ENCODE measurements at places on chromosomes 5 and 9. TPM values are rescaled to one million over a fixed set of nuclear protein-coding genes. Genes with fewer than 3 reads are reported as not detected.

SLC34A3 gene
- not detected for total RNA-seq

GAS1 gene
- 0.54 TPM for total RNA-seq

OTP gene
- total RNA-seq, result not detected

PCDHA9 gene
- total RNA-seq, result not detected

SPATA9 gene
- not detected for total RNA-seq

NTNG2 gene
- total RNA-seq, result 5.4 TPM

GLRA1 gene
- total RNA-seq, result not detected

ZFP2 gene
- total RNA-seq, result 0.67 TPM

ANKHD1 gene
- total RNA-seq, result 118 TPM

HSPB3 gene
- total RNA-seq, result not detected

CORO2A gene
- total RNA-seq, result 7.2 TPM

GRCh38 chr9:132356324-132356924 lies 1.6 kb upstream of the SETX start:
- DNase-seq, result no peak

DNA sequence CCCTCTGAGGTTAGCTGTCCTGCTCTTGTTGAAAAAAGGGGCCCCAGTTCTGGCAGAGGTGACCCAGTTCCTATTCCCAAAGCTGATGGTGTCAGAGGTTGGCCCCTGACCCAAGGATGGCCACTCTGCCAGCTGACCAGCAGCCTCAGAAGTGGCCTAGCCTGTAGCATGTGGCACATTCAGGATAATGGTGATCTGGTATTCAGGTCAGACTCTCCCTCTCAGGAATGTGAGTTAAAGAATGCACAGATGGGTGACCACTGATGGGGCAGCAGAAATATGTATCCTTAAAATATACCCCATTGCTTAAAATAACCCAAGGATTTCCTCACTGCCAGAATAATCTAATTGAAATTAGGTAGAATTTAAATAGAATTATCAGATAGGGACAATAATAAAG lies 369.2 kb downstream of the SEMA5A start:
- no peak for DNase-seq

DNA sequence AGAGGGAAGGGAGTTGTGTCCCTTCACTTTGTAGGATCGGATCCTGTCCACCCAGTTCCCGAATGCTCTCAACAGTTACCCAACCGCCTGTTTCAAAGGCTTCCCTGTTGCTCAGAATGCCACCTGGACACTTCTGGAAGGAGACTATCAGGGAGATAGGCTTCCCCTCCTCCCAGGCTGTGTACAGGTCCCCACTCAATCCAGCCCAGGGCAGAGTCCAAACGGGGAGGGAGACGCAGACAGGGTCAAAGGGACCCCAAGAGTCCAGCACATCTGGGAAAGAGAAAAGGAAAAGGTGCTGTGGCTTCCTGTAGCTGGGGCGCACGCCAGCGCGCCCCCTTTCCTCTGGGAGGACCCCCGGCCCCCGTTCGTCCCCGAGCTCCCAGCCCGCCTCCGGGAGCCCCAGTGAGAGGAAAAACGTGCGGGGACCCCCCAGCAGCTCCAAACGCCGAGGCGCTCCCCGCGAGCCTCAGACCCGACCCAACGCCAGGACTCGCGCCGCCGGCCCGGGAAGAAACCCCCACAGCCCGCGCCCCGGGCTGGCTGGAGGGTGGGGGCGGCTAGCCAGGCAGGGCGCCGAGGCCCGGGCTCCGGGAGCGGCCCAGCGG lies 640 bp downstream of the SURF4 start:
- DNase-seq, result peak; percentile 15

- DNase-seq, result no peak
Measured at GRCh38 chr9:68472119-68472518, 68.6 kb downstream of the TMEM252 start.

DNA sequence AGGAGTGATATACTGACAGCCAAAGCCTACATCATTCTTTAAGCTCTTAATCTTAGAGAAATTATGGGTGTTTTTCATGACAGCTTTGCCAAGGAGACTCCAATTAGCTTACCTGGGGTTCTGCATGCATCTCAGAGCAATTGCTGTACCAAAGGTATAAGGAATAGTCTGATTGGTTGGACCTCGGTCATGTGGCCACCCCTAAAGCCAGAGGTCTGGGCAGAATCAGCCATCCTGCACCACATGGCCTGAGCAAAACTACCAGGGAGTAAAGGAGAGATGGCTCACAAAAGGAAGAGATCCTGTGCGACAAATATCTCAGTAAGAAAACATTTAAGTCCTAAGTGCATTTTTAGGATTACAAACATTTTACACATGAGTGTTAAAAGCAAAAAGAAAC lies 25.6 kb downstream of the SH3RF2 start:
- DNase-seq, result no peak

DNA sequence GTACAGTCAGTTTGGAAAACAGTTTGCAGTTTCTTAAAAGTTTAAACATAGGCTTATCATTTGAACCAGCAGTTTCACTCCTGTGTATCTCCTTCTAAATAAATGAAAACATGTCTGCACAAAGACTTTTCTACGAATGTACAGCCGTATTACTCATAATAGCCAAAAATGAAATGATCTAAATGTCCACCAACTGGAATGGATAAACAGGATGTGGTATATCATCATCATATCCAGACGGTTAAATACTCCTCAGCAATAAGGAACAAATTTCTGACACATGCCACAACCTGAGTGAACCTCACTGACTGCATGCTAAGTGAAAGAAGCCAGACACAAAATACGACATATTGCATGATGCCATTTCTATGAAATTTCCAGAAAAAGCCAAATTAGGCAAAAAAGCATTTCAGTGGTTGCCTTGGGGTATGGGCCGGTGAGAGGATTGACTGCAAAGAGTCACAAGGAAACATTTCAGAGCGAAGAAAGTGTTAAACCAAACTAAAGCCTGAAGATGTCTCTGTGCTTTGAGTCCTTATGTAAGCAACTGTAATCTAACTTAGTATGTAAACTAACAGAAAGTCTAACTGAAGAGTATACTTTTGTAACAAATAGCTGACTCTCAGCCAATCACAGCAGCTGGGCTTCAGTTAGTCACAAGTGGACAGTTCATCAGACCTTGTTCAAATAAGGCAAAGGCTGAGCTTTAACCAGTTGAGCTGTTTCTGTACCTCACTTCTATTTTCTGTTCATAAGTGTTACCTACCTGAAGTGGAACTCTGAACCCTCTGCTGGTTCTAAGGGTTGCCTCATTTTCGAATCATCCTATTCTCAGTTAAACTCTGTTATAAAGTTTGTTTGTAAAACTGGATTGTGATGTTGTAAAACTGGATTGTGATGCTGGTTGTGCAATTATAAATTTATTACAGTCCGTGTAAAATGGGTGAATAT lies 65.2 kb downstream of the TRIO start:
- DNase-seq, result no peak

DNA sequence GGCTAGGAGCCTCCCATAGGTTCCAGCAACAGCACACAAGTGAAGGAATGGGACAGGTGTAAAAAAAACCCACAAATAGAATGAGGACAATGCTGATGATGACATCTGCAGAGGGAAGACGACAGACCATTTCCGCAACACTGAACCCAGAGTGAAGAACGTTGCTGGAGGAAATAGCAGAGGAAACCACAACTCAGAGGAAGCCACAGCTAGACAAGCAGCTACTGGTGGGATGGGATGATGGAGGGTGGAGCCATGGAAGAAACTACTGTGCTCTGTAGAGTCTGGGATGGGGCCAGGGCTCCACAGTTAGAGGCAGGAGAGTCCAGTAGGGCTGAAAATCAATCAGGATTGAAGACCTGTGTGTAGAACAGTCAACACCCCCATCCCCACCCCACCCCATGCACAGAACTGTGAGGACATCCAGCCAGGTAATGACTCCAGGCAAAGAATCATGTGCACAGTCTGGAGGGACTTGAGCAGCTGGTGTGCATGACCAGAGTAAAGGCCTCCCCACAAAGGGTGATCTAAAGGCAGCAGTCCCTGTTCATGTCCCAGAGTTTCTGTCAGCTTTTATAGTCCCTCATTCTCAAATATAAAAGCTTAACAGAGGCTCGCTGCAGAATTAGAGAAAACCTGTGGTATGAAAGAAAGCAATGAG lies 65.2 kb upstream of the SPIN1 start:
- peak; percentile 79 for DNase-seq

GRCh38 chr9:98120476-98120875 lies 1.5 kb upstream of the TRIM14 start:
- DNase-seq, result no peak

GRCh38 chr5:119353213-119353612 lies 2.6 kb upstream of the TNFAIP8 start:
- DNase-seq, result no peak

DNA sequence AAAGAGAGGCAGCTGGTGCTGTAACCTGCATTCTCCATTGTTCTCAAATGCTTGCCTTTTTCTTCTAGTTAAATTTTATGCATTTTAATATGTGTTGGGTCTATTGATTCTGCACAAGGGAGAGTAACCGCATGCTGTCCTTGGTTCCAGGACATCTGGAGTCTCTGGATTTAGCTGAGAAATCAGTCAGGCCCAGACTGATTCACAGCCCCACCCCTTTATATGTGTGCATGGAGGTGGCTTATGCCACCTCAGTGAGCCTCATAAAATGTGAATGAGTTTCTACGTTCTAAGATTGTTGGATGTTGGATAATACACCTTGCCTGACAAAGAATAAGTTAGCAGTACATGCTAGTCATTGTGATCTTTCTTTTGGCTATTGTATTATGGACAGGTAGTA lies 110.1 kb upstream of the PANK3 start:
- DNase-seq, result no peak

DNA sequence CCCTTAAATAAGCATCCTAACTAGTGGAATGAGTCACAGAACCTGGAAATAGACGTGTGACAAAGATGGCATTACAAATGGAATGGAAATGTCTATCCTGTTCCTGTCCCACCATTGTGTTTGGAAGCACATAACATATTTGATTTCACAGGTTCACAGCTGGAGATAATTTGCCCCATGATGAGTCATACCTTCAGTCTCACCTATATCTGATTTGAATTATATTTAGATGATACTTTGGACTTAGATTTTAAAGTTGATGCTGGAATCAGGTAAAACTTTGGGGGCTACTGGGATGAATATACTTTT lies 92.5 kb downstream of the CEMIP2 start:
- DNase-seq, result no peak

DNA sequence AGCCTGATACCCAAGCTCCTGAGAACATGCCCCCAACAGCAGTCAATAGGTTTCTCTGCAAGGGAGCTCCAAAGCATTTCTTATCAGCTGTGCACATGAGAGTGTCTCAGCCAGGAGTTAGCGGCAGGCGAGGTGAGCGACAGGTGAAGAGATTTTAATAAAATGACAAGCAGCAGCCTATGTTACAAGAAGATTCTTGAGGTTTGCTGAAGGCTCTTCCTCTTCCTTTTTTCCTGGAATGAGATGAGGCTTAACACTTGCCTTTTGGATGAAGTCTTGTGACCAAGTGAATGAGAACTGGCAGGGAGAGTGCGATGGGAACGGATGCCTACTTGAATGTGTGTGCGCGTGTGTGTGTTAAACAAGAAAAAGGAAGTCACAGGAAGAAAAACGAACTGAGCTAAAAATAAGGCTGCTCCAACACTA lies 76.1 kb downstream of the SHB start:
- DNase-seq, result no peak

- DNase-seq, result no peak
Measured at GRCh38 chr9:65449423-65449822, 164.4 kb upstream of the FOXD4L5 start.

DNA sequence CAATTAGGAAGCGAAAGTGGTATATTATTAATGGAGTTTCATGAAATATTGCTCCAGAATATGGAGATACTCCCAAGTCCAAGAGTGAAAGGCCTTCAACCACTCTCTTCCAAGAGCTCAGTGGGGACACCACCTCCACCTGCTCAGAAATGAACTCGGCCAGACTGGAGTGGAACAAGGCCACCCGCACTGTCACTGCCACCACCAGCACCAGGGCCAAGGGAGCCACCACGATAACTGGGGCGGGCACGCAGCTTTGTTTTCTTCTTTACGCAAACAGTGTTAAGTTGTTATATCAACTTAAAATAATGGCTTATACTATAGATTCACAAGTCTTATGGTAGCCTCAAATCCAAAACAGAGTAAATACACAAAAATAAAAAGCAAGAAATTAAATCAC lies 204.1 kb downstream of the TRPM3 start:
- DNase-seq, result no peak

DNA sequence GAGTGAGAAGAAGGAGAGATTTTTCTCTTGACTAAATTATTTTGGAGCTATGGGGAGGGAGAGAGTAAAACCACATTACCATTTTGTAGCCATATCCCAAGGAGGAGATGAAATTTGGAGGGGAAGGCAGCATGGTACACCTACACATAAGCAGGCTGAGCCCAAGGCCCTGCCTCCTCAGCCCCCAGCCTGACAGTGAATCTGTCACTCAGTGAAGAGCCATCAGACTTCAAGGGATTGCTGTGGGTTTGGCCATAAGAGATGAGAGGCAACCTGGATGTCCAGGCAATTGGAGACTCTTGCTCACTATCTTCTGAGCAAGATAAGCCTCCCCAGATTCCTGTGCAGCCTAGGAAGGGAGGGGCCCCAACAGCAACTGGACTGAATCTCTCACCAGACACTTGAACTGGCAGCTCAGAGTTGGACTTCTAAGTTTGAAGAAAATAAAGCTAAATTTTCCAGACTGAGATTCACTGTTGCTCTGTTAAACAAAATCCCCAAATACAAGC lies 216.6 kb downstream of the SEMA6A start:
- DNase-seq, result no peak

DNA sequence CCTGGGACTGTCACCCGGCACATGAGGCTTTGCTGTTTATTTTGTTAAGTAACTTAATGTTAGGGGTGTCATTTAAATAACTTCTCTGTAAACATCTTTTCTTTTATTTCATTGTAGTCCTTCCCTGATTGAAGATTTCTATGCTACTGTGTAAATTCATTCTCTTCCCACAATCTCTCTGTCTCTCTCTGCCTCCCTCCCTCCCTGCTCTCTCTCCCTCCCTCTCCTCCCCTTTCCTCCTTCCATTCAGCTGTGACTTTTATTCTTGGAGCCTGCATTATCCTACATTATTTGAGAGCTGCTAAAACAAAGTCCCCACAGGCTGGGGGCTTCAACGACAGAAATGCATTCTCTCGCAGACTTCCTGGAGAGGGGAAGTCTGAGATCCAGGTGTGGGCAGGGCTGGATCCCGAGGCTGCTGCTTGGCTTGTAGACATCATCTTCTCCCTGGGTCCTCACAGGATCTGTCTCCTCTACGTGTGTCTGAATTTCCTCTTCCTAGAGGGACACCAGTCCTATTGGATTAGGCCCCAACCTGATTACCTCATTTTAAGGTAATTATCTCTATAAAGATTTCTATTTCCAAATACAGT lies 18.4 kb downstream of the UBE2QL1 start:
- DNase-seq, result no peak
